ENCODE measurements at places on chromosomes 6 and 20.

DNA sequence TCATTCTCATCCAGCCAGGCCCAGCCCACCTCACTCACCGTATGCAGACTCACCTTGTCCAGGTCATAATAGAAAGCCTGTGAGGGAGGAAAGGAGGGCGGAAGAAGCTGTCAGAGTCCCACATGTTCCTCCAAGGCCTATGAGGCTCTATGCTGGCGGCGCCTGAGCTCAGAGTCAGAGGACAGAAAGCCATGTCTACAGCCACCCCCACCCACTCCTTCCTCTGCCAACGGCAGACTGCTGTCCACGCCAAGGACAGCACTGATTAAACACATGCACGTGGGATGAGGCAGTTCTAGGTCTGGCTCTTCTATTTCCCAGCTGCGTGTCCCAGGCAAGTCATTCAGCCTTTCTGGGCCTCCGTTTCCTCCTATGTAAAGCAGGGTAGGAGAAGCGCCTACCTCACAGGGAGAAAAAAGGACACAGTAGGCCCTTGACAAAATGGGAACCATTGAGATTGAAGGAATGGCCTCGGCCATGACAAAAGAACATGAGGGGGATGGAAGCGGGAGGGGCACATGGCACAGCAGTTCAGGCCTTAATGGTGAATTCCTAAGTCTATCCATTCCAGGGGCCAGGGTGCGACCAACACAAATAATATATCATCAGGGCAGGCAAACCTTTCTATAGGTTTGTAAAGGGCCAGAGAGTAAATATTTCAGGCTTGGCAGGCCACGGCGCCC, 80.1 kb downstream of the RIPOR3 start:
- DNase-seq = no peak

DNA sequence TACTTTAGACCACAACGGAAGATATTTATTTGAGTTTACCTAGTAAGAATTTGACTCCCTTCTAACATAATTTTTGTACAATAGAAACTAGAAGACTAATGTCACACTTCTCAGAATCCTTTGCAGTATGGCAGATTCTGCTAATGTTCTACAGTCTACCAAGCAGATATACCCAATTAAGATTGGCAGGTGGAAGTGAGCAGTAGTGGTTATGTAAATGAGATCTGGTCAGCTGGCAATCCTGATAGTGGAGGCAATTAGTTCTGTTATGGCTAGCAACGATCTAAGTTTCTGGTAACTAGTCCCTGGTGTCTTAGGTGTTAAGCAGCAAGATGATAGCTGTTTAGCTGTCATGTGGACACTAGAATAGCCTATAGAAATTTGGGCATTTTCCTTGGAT, 101.0 kb downstream of the CENPW start:
- no peak for DNase-seq

DNA sequence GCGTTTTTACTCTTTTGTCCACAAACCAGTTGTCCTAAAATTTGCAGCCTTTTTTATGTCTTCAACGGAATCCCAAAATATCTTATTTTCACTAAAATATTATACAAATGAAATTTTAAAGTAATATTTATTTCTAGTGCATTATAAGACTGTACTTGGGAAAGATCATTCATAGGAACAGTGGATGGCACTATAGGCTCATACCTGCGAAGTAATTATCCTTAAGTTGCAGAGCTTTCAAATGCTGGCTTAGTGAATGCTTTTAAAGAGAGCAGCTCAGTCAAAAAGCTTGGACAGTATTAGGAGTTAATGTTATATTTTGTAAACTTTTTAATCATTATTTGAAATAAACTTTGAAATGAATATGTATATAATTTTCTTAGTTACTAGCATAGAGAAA, 254.9 kb downstream of the CDKAL1 start:
- no peak for DNase-seq

DNA sequence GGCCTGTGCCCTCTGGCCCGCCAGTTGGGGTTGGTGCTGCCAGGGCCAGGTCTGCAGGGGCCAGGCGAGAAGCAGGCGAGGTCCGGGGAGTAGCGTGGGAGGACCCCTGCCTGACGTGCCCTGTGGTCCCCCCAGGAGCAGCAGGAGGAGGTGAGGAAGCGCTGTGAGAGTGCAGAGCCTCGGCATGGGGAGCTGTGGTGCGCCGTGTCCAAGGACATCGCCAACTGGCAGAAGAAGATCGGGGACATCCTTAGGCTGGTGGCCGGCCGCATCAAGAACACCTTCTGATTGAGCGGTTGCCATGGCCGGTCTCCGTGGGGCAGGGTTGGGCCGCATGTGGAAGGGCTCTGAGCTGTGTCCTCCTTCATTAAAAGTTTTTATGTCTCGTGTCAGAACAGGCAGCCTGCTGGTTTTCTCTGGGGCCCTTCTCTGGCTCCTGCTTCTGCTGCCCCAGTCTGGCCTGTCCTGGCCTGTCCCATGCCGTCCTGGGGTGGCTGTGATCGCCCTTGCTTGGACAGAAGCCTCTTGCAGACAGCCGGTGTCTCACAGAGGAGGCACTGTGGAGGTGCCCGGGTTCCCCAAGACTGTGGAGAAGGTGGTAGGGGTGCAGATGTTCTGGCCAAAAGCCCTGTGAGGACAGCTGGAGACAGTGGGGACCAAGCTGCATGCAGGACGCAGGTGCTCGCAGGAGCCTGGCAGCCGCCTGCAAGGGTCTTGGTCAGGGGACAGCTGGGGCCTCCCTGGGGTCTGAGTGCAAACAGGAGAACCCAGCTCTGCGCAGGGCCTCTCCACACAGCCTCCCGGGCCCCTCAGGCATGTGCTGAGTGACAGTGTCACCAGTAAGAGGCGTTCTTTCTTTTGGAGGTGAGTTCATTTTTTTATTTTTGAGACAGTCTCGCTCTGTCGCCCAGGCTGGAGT, 3.0 kb upstream of the C20orf204 start:
- no peak for DNase-seq

DNA sequence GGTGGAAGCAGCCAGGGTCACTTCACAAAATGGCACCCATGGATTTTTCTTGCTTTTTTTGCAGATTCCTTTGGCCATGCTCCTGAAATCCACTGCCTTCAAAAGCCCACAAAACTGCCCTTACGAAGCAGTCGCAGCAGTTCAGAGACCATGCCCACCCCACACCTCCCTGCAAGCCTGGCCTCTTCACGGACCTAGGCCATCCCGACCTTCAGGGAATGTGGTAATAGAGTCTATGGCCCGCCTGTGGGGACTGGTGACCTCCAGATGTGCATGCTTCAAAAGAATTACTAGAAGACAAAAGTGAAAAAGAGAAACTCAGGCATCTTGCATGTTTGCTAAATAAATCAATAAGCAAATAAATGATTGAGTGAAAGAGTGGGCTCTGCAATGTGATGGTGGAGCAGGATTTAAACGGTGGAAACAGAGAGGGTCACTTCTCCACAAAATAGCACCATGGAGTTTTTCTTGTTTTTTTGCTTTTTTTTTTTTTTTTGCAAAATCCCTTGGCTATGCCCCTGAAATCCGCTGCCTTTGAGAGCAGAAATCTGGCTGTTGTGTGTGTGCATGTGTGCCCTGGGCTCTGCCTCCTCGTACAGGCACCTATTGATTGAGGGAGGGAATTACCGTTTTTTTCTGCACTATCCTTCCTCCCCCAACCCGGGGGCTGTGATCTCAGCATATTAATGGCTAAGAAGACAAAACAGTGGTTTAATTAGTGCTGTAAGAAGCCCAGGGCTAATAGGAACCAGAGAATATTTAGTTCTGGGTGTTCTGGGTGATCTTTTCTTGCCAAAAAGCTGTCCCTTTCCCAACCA, 107.4 kb downstream of the PXDC1 start:
- peak; percentile 41 for DNase-seq

DNA sequence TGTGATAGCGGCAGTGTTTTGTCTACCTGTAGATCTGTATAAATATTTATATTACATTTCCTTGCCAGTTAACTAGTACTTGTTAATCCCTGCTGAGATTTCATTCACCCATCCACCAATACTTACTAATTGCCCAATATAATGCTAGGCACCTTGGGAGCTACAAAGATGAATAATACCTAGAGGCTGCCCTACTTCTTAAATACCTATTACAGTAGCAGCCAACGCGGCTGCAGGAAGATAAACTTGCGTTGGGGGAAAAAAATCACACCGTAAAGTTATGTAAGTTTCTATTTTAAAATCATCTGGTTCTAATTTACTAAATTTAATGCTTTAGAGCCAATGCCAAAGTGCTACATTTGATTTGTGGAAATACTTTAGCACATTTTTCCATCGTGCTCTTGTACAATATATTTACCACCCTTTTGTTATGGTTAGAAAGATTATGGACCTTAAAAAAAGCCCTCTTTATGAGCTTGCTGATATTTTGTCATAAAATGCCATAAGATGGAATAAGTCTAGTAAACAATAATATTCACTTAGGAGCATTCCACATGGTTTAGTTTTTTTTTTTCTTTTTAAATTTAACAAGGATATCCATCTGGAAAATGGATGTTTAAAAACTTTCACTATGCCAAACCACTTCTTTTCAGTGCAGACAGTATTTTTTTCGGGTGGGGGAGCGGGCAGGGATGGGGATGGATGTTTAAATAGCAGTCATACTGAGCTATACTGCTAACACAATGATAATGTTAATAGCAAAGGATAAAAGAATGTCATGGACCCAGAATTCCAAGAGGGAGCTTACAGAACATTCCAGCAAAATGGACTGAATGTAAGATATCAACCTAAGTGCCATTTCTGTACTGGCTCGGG, 13.2 kb upstream of the NEDD9 start:
- no peak for DNase-seq

- DNase-seq = no peak
These were observed 904 bp downstream of the B3GALT4 start for GRCh38 chr6:33277663-33278391.

DNA sequence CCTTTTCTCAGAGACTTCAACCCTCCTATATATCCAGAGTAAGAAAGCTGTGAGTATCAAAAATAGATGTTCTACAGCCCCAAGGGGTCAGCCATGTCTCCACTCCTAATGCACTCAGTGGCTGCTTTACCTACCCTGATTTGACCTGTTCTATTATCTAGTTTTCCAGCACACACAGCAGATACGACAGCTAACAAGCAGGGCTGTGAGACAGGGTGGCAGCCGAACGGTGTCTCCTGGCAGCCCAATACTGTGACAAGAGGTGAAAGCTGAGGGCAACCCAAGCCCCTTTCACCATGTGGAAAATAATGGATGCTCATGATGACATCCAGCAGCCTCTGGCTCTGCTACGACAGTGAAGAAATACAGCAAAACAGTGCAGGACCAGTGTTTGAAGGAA, 67.9 kb downstream of the KIF13A start:
- no peak for DNase-seq

GRCh38 chr6:153090241-153090930, 40.7 kb downstream of the RGS17 start:
- DNase-seq = no peak

DNA sequence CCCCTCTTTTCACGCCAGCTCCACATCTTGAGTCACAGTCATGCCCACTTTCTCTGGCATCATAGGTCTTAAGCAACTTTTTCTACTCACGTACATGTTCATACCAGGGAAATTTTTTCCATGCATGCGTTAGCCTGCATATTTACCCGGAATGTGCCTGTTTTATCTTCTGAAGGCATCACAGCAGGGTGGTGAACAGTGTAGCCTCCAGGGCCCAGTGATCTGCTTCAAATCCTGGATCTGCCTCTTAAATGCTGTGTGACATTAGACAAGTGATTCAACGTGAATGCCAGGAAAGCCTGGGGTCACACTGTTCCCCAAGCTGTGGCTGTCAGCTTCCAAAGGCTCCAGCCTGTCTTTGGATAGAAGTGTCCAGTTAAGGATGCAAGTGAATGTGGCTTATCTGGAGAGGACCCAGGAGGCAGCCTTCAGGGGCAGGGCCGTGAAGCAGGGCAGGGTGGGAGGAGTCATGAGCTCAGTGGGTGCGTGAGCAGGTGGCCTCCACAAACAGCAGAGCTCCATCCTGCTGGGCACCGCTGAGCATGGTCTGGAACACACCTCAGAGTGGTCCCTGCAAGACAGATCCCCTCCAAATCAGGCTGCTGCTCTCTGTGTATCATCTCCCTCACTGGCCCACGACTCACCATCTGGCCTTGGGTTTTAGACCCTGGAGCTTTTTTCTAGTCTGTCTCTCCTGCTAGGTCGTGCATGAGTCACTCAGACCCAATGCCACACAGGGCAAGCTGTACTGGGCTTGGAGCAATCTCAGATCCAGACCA, 30.4 kb upstream of the CD93 start:
- DNase-seq = no peak

- no peak for DNase-seq
These were observed 13.8 kb upstream of the GTF3C6 start for GRCh38 chr6:110944681-110945151.

GRCh38 chr6:16764188-16764950, 3.1 kb upstream of the ATXN1 start:
- DNase-seq = no peak

GRCh38 chr6:56946368-56946767, 8.5 kb upstream of the BEND6 start:
- DNase-seq = no peak

DNA sequence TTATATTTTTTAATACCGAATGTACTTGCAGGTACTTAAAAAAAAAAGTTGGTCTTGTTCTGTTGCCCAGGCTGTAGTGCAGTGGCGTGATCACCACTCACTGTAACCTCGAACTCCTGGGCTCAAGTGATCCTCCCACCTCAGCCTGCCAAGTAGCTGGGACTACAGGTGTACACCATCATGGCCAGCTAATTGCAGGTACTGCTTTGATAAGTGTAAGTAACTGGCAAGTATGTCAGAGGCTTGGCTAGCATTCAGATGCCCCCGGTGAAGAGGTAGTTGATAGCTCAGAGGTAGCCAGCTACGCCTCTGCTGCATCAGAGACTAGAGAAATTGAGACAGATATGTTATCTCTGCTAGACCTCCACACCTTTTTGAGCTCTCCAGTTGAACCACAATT, 40.5 kb downstream of the BTBD9 start:
- DNase-seq = no peak

- no peak for DNase-seq
These were observed 102.7 kb upstream of the QKI start for GRCh38 chr6:163311830-163312229.

DNA sequence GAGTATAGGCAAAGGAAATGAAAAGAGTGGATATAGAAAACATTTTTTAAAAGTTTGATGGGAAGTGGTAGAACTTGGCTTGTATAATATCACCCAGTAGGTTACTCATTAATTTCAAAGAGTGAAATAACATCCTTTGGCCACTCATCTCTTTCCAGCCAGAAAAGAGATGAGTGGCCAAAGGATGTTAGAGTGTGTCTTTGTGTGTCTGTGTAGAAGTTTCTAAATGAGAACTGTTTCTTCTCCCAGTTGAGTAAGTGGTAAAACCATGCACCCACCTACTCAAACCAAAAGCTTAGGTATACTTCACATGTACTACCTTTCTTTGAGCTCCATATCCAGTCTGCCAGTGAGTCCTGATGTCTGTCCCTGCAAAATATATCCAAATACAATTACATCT, 47.7 kb upstream of the TMEM244 start:
- DNase-seq = no peak

DNA sequence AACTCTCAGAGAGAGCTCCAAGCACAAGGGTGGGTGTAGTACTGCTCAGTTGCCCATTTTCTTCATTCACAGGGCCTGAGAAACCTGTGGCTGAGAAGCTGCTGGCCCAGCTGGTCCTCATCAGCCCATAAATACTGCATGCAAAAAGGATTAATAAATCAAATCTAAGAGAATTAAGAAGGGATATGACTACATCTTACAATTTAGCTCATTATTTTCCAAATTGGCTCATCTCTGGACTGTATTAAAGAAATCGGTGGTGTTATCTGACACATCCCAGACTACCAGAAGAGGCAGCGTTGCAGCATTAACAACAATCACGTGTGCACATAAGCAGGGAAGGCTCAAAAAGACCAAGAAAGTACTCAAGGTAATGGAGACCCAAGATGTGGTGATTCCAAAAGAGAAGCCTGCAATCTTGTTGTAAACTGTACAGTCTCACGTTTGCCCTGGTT, 90.7 kb downstream of the CD24 start:
- DNase-seq = no peak
